Stimulated activated naive CD4-positive, alpha-beta T cell (primary cell): ENCODE measurements at places on chromosomes 4 and X.

DNA sequence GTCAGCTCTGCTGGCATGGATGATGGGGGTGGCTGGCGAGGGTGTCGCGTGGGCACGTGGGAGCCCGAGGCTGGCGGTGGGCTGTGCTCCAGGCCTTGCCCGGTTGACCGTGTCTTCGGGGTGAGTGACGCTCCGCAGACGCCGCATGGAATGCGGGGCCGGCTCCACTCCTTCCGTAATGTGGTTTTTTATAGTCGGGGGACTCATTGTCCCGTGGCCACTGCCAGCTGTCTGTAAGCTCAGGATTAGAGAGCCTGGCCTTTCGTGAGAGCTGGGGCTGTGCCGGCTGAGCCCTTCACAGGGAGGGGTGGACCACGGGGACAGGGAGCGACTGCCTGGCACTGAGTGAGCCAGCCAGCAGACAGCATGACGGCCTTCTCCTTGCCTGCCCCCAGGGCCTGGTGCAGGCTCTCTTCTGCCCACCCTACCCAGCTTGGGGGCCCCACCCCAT, 20.4 kb downstream of the DOK7 start:
- no peak for DNase-seq

DNA sequence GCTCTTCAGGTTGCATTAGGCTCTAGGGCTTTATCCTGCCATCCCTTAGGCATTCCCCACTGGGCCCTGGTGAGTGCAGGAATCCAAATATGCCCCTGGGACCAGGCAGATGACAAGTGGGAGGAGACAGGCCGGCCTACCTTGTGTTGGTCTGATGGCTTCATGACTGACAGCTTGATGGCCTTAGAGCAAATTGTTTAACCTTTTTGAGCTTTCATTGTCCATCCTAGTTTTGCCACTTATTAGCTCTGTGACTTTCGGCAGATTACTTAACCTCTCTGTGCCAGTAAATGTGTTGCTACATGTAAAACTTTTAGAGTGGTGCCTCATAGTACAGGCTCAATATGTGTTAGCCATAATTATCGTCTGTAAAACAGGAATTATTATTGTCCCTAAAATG, 4.4 kb downstream of the KIT start:
- DNase-seq = no peak

DNA sequence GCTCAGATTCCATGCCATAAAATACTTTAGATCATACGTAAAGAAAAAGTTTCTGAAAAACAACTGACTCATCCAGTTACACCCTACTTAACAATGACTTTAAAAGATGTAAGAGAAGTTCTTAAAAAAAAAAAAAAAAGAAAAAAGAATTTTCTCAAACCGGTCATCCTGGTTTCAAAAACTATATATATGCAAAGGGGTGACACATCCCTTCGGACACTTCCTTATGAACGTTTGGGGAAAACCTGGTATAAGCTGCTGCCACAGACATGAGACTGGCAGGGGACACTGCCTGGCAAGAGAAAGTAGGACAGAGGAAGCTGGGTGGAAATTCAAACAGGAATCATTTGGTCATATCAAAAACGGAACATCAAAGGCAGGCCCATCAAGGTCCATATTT, 81.2 kb upstream of the PRSS48 start:
- DNase-seq = no peak

DNA sequence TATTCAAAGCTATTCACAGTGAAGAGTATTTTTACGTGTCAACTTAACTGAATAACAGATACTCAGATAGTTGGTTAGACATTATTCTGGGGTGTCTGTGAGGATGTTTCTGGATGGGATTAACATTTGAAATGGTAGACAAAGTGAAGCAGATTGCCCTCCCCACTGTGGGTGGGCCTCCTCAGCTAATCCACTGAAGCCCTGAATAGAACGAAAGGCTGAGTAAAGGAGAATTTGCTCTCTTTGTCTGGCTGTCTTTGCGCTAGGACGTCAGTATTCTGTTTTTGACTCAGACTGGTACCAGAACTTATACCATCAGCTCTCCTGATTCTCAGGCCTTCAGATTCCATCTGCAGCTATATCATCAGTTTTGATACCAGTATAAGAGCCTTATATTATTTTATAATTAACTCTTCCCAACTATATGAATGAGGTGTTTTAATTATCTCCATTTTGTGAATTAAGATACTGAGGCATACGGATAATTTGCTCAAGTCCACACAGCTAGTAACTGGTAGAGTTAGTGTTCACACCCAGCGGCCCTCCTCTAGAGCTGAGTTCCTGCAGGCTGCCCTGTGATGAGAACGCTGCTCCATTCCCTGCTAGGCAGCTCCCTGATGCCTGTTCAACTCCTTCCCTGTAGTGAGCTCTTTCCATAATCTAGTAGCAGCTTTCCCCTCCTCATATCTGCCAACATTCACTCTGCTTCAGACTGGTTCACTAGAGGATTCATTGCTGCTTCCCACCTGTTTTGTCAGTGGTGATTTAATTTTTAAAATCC, 87.5 kb downstream of the RBM46 start:
- no peak for DNase-seq

- DNase-seq = peak; percentile 14
Measured at GRCh38 chrX:46642145-46642544, 68.6 kb downstream of the CHST7 start.

- DNase-seq = no peak
Measured at GRCh38 chr4:42915484-42915883, 23.0 kb downstream of the GRXCR1 start.

GRCh38 chr4:62328526-62328925, 1128.4 kb downstream of the ADGRL3 start:
- DNase-seq = no peak

GRCh38 chrX:131734621-131735020, 190.7 kb downstream of the OR13H1 start:
- no peak for DNase-seq

GRCh38 chr4:74623041-74623440, 171.3 kb downstream of the BTC start:
- peak; percentile 35 for DNase-seq

GRCh38 chr4:112172180-112172579, 26.9 kb downstream of the FAM241A start:
- no peak for DNase-seq

- no peak for DNase-seq
Measured at GRCh38 chrX:139924069-139924695, 8.7 kb downstream of the ATP11C start.

DNA sequence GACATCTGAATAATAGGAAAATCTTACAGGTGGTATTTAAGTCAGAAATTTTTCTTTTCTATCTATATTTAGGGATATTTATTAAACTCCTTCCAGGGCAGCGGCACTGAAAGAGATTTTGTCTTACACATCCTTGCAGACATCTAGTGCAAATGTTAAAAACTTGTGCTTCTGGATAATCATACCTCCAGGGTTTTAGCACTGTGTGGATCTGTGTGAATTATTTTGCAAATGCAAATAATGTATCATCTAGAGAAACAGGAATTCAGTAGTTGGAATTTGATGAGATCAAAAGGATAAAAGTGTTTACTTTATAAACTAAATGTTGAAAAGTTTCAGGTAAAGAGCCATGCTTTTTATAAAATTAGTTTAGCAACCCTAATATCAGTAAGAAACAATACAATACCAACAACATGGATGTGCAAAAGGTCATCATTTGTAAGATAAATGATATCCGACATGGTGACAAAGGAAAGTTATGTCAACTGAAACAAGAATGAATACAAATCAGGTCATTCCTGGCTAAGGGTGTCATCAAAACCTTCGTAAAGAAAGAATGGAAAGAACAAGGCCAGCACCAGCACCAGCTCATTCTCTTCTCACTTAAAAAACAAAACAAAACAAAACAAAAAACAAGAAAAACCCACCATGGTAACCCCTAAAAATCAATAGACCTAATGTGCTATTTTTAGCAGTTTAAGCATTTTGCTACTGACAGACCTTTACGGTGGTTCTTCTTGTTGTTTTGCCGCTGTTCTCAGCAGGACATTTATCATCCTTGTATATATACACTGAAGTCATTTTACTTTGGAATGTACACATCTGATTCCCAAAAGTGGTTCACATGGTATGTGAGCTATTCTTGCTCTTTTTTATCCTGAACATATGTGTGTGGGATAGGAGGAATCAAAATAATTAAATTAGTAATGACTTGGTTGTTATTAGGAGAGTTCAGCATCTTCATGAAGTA, 219.7 kb upstream of the NDST3 start:
- no peak for DNase-seq

DNA sequence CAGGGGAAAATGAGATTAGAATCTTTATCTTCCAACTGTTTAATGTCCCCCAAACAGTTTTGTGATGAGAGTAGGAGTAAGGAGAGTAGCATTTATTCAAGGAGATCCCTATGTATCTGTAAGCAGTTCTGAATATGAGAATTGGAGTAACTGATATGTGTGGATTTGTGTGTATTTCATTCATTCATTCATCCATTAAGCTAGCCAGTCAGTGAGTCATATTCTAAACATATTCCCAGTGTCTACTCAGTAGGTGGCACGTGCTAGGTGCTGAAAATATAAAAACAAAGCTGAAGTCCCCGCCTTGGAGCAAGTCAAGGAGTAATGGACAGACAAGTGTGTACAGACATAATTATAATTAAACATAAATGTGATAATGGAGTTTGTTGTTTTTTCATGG, 12.4 kb upstream of the STX18 start:
- DNase-seq = no peak

DNA sequence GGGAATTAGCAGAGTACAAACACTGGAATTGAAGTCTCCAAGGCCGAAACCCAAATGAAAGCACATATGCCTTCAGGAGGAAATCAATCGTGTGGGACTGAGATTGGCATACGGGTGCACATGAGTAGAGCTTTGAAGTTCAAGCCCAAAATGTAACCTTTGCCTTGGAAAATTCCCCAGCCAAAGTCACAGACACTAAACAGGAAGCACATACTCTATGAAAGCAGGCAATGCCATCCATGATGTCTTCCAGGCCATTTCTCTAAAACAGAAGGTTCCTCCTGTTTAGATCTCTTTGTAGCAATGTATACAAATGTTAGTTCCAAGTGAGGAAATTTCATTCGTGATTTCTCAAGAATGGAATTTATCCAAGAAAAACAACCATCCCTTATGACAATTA, 162.5 kb downstream of the COL4A6 start:
- DNase-seq = no peak

- DNase-seq = no peak
Measured at GRCh38 chr4:56786955-56787354, 34.5 kb downstream of the SPINK2 start.

GRCh38 chr4:148563684-148564083, 121.5 kb upstream of the NR3C2 start:
- DNase-seq = no peak

DNA sequence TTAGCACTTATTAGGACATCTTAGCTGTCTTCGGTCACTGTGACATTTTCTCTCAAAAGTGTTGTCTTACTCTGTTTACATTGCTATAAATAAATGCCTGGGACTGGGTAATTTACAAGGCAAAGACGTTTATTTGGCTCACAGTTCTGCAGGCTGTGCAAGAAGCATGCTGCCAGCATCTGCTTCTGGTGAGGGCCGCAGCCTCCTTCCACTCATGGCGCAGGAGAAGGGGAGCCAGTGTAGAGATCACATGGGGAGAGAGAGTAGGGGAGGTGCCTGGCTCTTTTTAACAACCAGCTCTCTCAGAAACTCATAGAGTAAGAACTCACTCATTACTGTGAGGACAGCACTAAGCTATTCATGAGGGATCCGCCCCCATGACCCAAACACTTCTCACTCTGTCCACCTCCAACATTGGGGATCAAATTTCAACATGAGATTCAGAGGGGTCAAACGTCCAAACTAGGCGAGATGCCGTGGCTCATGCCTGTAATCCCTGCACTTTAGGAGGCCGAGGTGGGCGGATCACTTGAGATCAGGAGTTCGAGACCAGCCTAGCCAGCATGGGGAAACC, 43.5 kb upstream of the HERC6 start:
- no peak for DNase-seq

- peak; percentile 18 for DNase-seq
Measured at GRCh38 chrX:136250191-136251040, 784 bp downstream of the MAP7D3 start.
